ENCODE measurements at places on chromosomes 2 and 18.

GRCh38 chr18:12837747-12838146, 46.3 kb downstream of the PTPN2 start:
- H3K4me3 ChIP-seq: no peak overlapping the region
- no peak for DNase-seq
- peak overlapping the region; percentile 81 for H3K27ac ChIP-seq
- no peaks in the 10 kb centered on the region for H3K27me3 ChIP-seq

DNA sequence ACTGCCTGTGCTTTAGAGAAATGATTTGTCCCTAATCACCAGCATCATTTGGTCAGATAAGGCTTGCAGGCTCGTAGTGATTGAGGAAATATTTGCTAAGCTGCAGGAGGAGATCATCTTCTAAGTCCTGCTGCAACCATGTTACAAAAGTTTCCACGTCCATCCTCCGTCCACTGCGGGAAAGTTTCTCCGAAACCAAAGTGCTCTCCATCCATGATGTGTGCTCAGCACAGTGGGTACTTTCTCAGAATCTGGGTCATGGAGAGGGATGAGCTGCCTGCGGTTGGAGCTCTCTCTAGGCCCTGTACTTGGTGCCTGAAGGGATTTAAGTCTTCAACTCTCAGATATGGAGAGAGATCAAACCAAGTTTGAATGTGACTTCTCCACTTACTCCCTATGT, 39.3 kb downstream of the IL1RL2 start:
- H3K27me3 ChIP-seq: no peaks in the 10 kb centered on the region
- DNase-seq: no peak
- H3K4me3 ChIP-seq: no peak overlapping the region
- no peak overlapping the region for H3K27ac ChIP-seq
- H3K4me1 ChIP-seq: peaks cover 19% of the 10 kb centered on the region

- no peak for DNase-seq
- peaks cover 28% of the 10 kb centered on the region for H3K36me3 ChIP-seq
- no peak overlapping the region for H3K4me3 ChIP-seq
- H3K27me3 ChIP-seq: no peaks in the 10 kb centered on the region
- H3K4me1 ChIP-seq: no peaks in the 10 kb centered on the region
These were observed 66.9 kb downstream of the ACVR1 start for GRCh38 chr2:157809212-157809611.

- H3K4me1 ChIP-seq: no peaks in the 10 kb centered on the region
- no peak for DNase-seq
These were observed 69.9 kb upstream of the PARD3B start for GRCh38 chr2:204475399-204475798.

- H3K27me3 ChIP-seq: no peaks in the 10 kb centered on the region
- H3K36me3 ChIP-seq: no peaks in the 10 kb centered on the region
- H3K4me3 ChIP-seq: no peak overlapping the region
- no peak overlapping the region for H3K27ac ChIP-seq
These were observed 195.5 kb downstream of the L3MBTL4 start for GRCh38 chr18:6219116-6219717.

DNA sequence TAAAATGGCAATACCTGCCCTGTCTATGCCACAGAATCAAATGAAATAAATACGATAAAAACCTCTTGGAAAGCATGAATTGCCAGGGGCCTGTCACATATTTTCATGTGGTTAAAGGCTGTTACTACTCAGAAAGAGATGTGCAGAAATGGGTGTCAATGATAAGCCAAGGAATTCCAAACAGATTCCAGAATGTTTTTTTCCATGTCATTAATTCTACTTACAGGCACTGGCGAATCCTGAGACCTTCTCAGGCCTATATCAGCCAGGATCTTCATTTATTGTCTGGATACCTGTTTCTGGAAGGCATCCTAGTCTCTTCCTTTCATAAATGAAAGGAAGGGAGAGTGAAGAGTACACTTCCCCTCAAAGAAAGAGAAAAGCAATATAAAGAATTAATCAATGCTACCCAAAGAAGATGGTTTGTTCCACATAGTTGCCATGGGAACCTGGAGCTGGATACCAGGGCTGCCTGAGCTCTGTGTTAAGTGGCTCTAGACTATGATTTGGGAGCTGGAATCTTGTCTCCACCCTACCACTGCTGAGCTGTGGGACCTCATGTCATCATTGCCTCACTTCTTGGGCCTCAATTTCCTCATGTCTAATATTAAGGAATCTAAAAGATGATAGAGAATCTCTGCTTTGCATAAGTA, 335.1 kb upstream of the SKOR2 start:
- no peak overlapping the region for H3K27ac ChIP-seq
- H3K4me3 ChIP-seq: no peak overlapping the region
- no peak for DNase-seq
- H3K4me1 ChIP-seq: no peaks in the 10 kb centered on the region
- no peaks in the 10 kb centered on the region for H3K36me3 ChIP-seq

- DNase-seq: peak; percentile 74
- H3K27ac ChIP-seq: no peak overlapping the region
- peaks cover 4% of the 10 kb centered on the region for H3K27me3 ChIP-seq
- peaks cover 3% of the 10 kb centered on the region for H3K4me1 ChIP-seq
These were observed 68.3 kb downstream of the TNS1 start for GRCh38 chr2:217934321-217935131.

- no peak overlapping the region for H3K4me3 ChIP-seq
- DNase-seq: no peak
- peaks cover 24% of the 10 kb centered on the region for H3K4me1 ChIP-seq
- H3K36me3 ChIP-seq: peaks cover 29% of the 10 kb centered on the region
These were observed 5.8 kb upstream of the DTYMK start for GRCh38 chr2:241692448-241692847.

- H3K4me3 ChIP-seq: no peak overlapping the region
- H3K27me3 ChIP-seq: no peaks in the 10 kb centered on the region
- H3K36me3 ChIP-seq: no peaks in the 10 kb centered on the region
- no peak overlapping the region for H3K27ac ChIP-seq
- peak; percentile 59 for DNase-seq
- H3K4me1 ChIP-seq: no peaks in the 10 kb centered on the region
These were observed 28.0 kb upstream of the MARCO start for GRCh38 chr2:118913803-118914645.

DNA sequence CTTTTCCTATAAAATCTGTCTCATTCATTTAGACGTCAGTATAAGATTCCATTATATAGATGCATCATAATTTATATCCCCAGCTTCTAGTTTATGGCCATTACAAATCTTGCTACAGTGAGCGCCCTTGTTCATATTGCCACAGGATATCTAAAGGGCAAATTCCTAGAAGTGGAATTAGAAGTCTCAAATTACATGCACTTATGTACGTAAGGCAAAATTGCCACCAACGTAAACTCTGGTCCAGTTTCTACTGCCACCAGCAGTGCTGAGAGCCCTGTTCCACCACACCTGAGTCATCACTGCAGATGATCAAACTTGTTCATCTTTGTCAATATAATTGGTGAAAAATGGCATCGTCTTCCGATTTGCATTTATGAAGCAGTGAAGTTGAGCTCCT, 90.9 kb upstream of the ID2 start:
- no peak overlapping the region for H3K4me3 ChIP-seq
- no peaks in the 10 kb centered on the region for H3K36me3 ChIP-seq
- no peak overlapping the region for H3K27ac ChIP-seq
- DNase-seq: no peak

DNA sequence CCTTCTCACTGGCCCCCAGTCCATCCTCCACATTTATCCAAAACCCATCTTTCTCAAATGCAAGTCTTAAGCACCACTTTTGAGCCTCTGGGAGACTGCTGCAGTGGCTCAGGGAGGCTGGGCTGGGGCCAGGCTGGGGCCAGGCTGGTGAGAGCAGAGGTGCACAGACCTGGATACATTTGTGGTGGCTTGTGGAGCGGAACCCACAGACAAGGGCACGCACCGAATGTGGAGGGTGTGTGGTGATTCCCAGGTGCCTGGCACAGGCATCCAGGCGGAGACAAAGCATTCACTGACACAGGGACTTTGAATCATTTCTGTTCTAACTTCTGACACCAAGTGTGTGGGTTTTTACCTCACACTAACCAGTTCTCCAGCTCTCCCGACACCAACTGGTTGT, 42.2 kb upstream of the MGAT4A start:
- no peaks in the 10 kb centered on the region for H3K36me3 ChIP-seq
- no peaks in the 10 kb centered on the region for H3K27me3 ChIP-seq
- DNase-seq: no peak
- peaks cover 74% of the 10 kb centered on the region for H3K4me1 ChIP-seq
- peak overlapping the region; percentile 90 for H3K27ac ChIP-seq
- no peak overlapping the region for H3K4me3 ChIP-seq

DNA sequence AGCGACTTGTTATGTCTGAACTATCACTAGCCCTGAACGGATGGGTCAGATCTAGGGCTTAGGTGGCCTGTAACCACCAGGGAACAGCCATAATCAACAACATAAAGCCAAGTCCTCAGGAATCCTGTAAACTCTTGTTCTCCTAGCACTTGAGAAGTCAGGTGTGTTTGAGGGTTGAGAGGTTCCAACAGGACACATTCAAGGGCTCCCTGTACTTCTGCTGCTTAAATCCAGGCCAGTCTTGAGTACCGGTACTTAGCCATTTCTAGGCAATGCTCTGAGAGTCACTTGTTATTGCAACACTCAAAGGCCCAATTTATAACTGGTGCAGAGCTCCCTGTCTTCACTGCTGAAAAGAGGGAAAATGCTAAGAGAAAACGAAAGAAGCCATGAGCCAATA, 21.6 kb upstream of the SLC40A1 start:
- no peaks in the 10 kb centered on the region for H3K36me3 ChIP-seq
- DNase-seq: no peak
- H3K27me3 ChIP-seq: no peaks in the 10 kb centered on the region
- H3K4me3 ChIP-seq: no peak overlapping the region

GRCh38 chr2:201208563-201209252, 25.8 kb downstream of the CASP10 start:
- H3K36me3 ChIP-seq: peaks cover 44% of the 10 kb centered on the region
- no peaks in the 10 kb centered on the region for H3K27me3 ChIP-seq
- no peak for DNase-seq
- H3K4me1 ChIP-seq: peaks cover 37% of the 10 kb centered on the region
- no peak overlapping the region for H3K27ac ChIP-seq
- no peak overlapping the region for H3K4me3 ChIP-seq

DNA sequence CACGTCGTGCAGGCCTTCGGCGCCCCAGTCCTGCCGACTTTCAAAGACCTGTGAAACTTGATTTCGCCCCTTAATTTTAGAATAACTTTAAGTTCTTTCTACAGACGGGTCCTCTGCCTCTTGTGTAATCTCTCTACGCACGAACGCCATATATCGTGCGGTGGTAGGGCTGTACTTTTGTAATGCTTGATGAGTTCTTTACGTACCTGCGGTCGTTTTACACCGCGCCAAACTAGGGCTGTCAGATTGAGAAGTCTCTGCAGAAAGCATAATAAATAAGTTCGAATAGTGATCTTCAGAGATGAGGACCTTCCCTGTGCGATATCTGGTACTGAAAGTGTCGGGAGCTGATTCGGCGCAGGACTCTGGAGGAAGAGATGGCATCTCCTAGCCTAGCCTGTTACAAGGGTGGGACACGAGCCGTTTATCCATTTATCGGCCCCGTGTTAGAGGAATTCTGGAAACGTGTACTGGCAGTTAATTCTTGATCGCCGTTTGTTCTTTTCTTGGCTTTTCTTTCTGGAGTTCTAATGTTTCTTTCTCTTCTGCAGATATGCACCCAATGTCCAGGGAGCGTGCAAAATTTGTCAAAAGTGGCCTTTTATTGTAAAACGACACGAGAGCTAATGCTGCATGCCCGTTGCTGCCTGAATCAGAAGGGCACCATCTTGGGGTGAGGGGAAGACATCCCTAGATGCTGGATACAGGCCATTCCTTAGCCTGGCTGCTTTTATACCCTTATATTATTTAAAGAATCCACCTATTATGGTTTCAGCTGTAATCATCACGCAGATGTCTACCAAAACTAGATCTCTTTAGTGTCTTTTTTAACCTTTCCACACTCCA, 781 bp upstream of the SLC5A6 start:
- peak overlapping the region; percentile 97 for H3K27ac ChIP-seq
- H3K4me1 ChIP-seq: peaks cover 31% of the 10 kb centered on the region
- peak overlapping the region; percentile 78 for H3K4me3 ChIP-seq

DNA sequence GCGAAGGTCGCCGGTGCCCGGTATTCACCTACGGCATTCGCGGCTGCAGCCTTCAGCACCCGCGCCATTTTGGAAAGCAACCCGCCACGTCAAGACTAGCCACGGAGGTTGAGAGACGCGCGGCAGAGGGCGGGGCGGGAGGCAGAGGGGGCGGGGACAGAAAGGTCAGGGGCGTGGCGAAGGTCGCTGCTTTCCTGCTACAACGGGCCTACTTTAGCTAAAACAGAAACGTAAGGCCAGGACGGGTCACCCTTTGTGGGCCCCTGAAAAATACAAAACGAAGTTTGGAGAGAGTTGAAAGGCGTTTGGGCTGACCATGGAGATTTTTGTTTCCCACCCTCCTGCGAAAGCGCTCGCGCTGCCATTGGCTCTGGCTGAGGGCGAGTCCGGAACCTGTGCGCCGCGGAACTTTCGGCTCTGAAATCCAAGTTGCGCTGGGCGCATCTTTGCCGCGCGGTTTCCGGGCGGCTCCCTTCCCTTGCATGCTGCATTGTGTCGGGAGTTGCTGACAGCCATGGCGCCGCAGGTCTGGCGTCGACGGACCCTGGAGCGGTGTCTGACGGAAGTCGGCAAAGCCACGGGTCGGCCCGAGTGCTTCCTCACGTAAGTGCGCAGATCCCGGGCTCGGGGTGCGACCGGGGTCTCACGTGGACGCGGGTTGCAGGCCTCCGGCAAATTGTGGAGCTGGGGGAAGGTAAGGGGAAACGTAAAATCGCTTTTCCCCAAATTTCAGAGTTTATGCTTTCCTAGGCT, at the start of the genes MCEE and MPHOSPH10:
TSS of gene MCEE (minus strand) at position 78 of the 753 bp plus-strand sequence. CDS start at position 68, 10 bp downstream.
TSS of gene MPHOSPH10 (plus strand) at position 483 of the 753 bp plus-strand sequence. CDS start at position 515, 32 bp downstream.
- H3K27ac ChIP-seq: peak within 1 kb of the TSS; percentile 77
- peaks cover 23% of the 10 kb centered on the region for H3K36me3 ChIP-seq
- peaks cover 24% of the 10 kb centered on the region for H3K4me1 ChIP-seq
- no peaks in the 10 kb centered on the region for H3K27me3 ChIP-seq

DNA sequence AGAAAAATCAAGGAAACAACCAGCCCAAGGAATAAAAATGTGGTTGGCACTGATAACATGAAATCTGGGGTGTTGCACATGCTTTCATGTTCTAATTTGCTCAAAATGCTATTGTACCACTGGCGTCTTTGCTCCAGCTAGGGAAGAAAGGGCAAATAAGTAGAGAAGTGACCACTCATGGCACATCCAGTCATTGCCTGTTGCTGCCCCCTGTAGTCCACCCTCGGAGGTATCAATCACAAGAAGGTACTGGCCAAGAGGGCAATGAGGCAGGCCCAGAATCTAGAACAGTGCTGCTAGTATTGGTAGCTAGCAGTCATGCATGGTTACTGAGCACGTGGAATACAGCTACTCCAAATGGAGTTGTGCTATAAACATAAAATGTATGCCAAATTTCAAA, 213.4 kb downstream of the CDCA7 start:
- peaks cover 5% of the 10 kb centered on the region for H3K27me3 ChIP-seq
- H3K4me1 ChIP-seq: no peaks in the 10 kb centered on the region
- no peak overlapping the region for H3K4me3 ChIP-seq
- no peak overlapping the region for H3K27ac ChIP-seq
- no peak for DNase-seq

GRCh38 chr2:45173513-45173912, 164.3 kb upstream of the SIX2 start:
- peaks cover 45% of the 10 kb centered on the region for H3K27me3 ChIP-seq
- no peak for DNase-seq
- no peak overlapping the region for H3K27ac ChIP-seq
- no peak overlapping the region for H3K4me3 ChIP-seq
- H3K4me1 ChIP-seq: peaks cover 8% of the 10 kb centered on the region

All from CD4-positive, alpha-beta T cell (primary cell).